ENCODE measurements at places on chromosomes 3 and 15. TPM values are rescaled to one million over a fixed set of nuclear protein-coding genes. Genes with fewer than 3 reads are reported as not detected.

DNA sequence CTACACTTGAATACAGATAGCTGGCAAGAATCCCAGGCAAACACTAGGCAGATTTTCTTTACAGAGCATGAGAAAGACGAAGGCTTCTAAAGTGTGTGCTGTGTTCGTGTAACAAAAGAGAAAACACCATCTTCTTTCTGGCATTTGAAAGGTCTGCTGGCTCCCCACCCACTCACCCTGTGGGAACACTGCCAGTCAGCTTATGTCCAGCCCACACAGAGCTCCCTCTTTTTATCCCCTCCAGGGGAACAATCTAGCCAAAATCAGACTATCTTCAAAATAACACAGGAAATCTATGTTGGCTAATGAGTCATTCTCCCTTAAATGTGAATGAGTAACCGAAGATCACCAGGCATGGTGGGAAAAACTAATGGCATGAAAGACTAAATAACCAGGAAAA is 45.6 kb upstream of the PAQR5 start:
- DNase-seq, result no peak

DNA sequence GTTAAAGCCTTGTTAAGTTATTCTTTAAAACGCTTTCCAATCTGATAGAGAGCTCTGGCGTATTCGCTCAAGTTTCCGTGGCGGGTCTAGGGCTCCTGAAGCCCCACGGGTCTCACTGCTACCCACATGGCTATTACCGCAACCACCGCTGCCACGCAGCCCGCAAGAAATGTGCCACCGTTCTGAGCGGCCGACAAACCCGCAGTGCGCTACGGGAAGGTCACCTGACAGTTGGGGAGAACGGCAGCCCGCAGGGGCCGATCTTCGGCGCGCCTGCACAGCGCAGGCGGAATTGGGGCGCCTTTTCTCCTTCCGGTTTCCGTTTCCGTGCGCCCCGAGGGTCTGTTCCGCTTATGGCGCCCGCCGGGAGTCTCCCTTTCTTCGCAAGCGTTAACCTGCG is 76.6 kb upstream of the SNRPN start:
- no peak for DNase-seq

- DNase-seq, result no peak
Observed at GRCh38 chr3:59450946-59451763, 401.3 kb upstream of the CFAP20DC start.

DNA sequence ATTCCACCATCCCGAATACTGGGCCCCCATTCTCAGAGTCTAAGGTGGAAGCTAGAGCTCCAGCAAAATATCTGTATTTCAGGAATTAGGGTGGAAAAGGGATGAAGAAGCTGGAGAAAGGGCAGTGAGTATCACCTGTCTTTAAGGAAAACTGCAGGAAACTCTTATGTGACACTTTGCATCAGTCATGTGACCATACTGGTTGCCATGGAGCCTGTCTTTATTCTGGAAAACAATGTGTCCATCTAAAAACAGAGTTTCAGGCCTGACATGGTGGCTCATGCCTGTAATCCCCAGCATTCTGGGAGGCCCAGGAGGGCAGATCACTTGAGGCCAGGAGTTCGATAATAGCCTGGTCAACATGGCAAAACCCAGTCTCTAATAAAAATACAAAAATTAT is 52.9 kb upstream of the FSIP1 start:
- no peak for DNase-seq

GRCh38 chr15:52855157-52855556 is 65.0 kb upstream of the ONECUT1 start:
- DNase-seq, result no peak

- DNase-seq, result no peak
Observed at GRCh38 chr15:85831415-85832113, 36.8 kb upstream of the KLHL25 start.

DNA sequence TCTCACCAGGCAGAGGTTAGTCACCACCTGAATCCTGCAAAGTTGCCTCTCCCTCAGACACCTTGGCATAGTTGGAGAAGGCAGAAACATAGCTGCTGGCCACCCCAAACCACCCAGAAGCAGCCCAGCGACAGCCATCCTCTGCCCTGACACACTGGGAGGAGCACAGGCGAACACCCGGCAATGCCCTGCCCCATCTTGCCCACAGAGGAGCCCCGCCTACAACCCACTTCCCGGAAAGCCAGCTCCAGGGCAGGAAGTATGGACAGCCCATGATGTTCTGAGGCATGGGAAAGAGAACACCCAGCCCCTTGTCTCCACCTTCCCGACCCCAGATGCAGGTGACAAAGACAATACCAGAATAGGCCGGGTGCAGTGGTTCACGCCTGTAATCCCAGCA is 12.6 kb upstream of the SHISA5 start:
- DNase-seq, result no peak

DNA sequence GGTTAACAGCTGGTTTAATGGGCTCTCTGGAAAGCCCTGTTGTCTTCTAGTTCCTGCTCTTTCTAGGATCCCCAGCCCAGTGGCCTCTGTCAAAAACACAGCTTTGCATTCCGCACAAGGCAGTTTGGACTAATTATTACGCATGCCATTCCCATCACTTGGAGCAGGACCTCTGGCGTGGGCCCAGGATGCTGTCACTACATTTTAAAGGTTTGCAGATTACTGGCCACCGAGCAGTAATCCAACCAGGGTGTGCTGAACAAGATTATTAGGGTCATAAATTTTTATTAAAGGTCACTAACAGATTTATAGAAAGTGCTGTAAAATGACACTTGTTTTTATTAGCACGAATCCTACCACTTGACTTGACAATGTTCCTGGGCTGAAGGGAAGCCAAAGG is 143.6 kb upstream of the SLC6A11 start:
- DNase-seq, result no peak

GRCh38 chr15:89068325-89068784 is 19.9 kb upstream of the ABHD2 start:
- DNase-seq, result no peak

GRCh38 chr3:117052395-117052794 is 342.8 kb downstream of the TUSC7 start:
- DNase-seq, result no peak

DNA sequence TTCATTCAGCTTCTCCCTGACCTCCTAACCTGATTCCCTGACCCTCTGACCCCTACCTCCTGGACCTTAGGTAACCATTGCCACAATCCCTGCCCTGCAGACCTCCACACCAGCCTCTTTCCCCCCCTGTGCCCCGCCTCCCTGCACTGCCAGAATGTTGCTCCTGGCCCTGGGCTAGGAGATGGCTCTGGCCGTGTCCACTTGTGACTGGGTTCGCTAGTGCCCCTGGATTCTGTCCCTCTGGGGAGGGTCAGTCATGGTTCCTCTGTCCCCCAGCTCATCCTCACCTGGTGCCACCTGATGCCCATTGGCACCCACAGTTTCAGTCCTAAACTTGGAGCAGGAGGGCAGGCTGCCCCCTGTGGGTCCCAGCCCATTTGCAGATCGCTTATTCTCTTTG is 56.2 kb upstream of the PRR23E start:
- DNase-seq, result no peak

Gene DTX3L
- 73.8 TPM for total RNA-seq

Gene LRRK1
- 43.5 TPM for total RNA-seq

Gene PLA2G4F
- not detected for total RNA-seq

Gene TTLL13
- 2.2 TPM for total RNA-seq

Gene PCNP
- total RNA-seq, result 149 TPM

Gene SCG3
- not detected for total RNA-seq

Gene C3orf80
- total RNA-seq, result not detected

Gene PLCH1
- 0.27 TPM for total RNA-seq

Gene CSPG4
- total RNA-seq, result not detected
